ENCODE measurements at places on chromosomes 5 and 9. TPM values are rescaled to one million over a fixed set of nuclear protein-coding genes. Genes with fewer than 3 reads are reported as not detected.

DNA sequence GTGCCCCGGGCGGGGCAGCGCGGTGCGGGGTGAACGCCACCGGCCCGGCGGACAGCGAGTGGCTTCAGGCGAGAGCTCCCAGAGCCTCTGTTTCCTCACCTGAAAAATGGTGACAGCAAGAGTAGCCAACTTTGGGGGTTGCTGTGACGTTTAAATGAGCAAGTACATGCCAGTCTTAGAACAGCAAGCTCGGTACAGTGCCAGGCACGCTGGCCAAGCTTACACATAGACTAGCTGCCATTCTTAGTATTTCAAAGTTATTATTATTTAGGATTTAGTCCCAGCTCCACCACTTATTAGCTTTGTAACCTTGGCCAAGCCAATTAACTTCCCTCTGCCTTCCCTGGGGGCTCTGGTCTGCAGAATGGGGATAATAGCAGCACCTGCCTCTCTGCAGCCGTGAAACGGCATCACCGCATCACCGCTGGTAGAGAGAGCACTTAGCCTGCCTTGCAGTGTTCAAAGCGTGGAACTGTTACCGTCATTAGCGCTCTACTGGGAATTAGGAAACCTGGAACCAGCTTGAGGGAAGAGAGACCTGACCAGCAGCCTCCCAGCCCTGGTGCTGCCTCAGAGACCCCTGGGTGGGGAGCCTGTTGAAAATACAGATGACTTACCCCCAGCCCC, at the start of gene C9orf50:
TSS of gene C9orf50 (minus strand) at position 433 of the 627 bp plus-strand sequence. CDS start 527 bp downstream, outside the sequence.
- DNase-seq: no peak

GRCh38 chr5:41843456-41844370, 26.5 kb downstream of the OXCT1 start:
- DNase-seq: no peak

DNA sequence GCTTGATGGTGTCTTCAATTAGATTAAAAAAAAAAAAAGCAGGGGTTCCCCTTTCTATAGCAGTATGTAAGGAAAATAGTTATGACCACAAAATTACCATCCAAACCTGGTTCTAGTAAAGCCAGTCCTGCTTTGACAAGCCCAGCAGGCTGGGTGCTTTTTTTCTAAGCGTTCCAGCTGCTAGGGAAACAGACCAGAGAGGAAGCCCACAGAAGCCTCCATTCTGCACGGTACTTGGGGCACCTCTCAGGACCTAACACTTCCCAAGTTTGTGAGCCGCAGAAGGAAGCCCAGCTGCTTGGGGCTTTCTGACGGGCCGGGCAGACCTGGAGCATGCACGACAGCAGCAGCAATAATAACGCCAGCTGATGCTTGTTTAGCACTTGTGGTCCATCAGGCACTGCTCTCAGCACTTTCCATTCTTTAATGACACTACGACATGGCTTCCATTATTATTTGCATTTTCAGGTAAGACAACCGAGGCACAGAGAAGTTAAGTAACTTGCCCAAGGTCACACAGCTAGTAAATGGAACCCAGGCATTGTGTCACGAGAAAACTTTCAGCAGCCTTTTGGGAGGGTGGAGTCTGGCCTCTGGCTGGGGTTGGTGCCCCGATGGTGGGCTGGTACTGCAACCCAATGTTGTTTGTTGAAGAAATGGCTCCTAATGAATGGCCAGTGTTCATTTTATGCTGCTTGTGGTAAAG, 15.4 kb downstream of the LMX1B start:
- DNase-seq: no peak

- no peak for DNase-seq
Measured at GRCh38 chr5:62486672-62487071, 74.1 kb downstream of the IPO11 start.

- DNase-seq: no peak
Measured at GRCh38 chr5:10192309-10192708, 57.4 kb downstream of the ATPSCKMT start.

DNA sequence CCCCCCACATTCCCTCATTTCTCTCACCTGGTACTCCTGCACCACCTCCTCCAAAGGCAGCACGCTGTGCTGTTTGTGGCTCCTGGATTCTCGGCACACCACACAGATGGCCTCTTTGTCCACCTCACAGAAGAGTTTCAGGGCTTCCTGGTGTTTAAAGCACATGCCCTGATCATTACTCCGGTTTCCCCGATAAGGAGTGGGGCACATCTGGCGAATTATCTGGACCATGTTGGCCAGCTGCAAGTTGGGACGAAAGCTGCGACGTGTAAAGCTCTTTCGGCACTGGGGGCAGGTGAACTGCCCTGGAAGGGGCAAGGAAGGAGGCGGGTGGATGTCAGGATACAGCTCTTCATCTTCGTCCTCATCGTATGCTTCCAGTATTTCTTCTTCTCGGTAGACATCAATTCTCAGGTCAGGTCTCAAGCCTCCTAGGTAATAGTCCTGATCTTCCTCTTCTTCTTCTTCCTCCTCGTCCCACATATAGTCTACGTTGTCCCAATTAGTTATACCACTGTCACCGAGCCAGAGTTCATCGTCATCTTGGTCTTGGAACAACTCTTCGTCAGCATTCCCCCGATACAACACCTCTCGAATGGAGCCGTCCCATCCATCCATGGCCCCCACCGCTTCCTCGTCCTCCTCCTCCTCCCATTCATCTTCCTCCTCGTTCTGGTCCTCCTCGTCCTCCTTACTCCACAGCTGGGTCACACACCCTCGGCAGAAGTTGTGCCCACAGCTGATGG, 796 bp downstream of the TRIM52 start:
- no peak for DNase-seq

DNA sequence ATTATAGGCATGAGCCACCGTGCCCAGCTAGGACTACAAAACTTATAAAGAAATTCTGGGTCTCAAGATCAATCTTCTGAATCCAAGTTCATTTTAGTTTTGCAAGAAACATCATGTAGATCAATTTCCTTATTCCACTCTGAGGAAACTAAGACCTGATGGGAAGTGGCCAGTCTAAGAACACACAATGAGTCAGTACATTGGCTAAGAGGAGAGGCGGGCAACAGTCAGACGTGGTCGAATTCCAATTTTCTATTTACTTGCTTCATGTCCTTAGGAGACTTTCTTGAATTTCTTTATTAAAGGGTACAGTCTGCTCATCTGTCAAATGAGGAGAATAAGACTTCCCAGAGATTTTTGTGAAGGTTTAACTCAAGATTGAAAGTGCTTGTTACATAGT, 432.1 kb upstream of the BRINP1 start:
- no peak for DNase-seq

- no peak for DNase-seq
Measured at GRCh38 chr5:78905084-78905938, 79.8 kb downstream of the ARSB start.

- no peak for DNase-seq
Measured at GRCh38 chr5:34687269-34688011, 31.3 kb downstream of the RAI14 start.

- DNase-seq: no peak
Measured at GRCh38 chr5:94093300-94093699, 351.9 kb upstream of the POU5F2 start.

GRCh38 chr9:76419782-76420380, 25.7 kb upstream of the RFK start:
- DNase-seq: no peak

- no peak for DNase-seq
Measured at GRCh38 chr5:127872494-127872893, 169.3 kb downstream of the CCDC192 start.

Gene FABP6
- total RNA-seq: not detected

Gene CFAP157
- 0.19 TPM for total RNA-seq

Gene SLC25A2
- 0.61 TPM for total RNA-seq

Gene PDE8B
- total RNA-seq: 37.5 TPM

Data from mesenteric fat pad (tissue), 1 donor.